ENCODE measurements at places on chromosomes 2 and 18.

DNA sequence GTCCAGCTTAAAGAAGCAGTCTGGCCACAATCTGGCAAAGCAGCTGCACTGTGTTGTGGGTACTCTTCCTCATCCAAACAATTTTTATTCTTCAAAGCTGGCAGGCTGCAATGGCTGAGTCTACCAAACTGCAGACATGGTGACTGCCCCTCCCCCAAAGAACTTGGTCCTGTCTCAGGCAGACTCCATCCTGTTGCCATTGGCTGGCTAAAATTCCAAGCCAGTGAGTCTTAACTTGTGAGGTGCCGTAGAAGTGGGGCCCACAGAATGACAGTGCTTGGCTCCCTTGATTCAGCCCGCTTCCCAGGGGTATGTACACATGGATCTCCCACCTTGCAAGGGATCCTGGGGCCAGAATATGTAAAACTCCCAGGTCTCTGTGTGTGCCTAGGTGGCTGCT, 14.5 kb upstream of the NXPH2 start:
- no peak for DNase-seq

DNA sequence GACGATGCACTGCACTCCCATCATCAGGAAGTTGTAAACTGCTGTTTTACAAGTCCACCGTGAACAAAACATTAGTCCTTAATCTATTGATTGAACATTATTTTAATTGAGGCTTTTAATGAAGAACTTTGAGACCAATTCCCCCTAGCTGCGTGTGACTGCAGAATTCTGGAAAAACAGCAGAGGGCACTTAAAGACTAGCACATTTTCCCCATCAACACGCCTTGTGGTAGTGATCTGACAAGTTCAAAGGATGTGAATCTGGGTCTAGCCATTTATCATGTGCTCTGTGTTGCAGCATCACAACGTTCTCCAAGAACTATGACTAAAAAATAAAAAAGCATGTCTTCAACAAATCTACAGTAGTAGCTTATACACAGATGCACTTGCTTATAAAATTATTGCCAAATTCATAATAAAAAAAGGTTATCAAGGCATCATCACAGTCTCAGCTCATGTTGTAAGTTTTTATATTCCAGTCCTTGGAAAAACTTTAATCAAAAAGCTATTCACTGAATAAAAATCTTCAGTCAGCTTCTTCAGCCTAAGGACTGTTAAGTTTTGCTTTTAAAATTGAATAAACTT, 35.8 kb downstream of the SKOR2 start:
- peak; percentile 51 for DNase-seq

DNA sequence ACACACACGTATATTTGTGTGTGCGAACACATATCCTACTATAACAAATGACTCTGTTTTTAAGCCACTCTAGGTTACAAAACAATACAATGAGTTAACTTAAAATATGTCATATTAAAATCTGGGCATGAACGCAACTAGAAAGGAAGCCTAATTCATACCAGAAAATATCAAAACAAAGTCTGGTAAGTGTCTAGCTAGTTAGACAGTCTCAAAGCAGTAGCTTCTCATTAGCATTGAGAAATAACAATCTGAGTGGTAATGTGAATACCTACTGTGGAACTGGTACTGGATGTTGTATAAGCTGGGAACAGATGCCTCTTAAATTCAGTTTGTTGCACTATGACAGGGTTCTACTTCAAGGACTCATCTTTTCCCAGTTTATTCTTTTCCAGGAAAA, 32.5 kb upstream of the WIPF1 start:
- DNase-seq: no peak

- no peak for DNase-seq
Observed at GRCh38 chr2:210531482-210531881, 24.9 kb upstream of the CPS1 start.

DNA sequence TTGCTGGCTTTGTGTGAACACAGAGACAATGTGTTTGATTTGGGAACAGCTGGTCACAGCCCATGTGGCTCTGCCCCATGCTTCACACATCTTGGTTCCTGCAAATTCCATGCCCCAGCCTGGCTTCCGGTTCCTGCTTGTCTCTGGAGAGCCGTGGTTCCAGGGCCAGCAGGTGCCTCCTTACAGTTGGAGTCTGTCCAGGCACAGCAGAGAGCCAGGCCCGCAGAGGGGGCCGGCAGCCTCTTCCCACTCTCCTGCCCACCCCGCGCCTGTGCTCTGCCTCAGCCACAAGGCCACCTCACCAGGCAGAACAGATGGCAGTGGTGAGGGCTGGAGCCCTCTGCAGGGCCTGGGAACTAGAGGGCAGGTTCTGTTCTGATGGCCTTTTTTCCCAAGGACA, 81.5 kb downstream of the LDLRAD4 start:
- no peak for DNase-seq
